ENCODE measurements at places on chromosomes 7 and 10. TPM values are rescaled to one million over a fixed set of nuclear protein-coding genes. Genes with fewer than 3 reads are reported as not detected.

Gene CPXM2
- total RNA-seq: 1.8 TPM

Gene PPRC1
- total RNA-seq: 14.6 TPM

Gene SDK1
- 4.9 TPM for total RNA-seq

Gene TMEM229A
- under 0.01 TPM for total RNA-seq

Gene PDGFA
- total RNA-seq: 23.4 TPM

Gene GPR158
- 0.40 TPM for total RNA-seq

Gene GPR22
- total RNA-seq: not detected

Gene TUBB8
- total RNA-seq: not detected

Gene PILRA
- total RNA-seq: 4.4 TPM

Gene GPER1
- total RNA-seq: 1.4 TPM

Gene GNAT3
- 0.16 TPM for total RNA-seq

Gene CALHM3
- total RNA-seq: not detected

Gene TRIL
- 11.4 TPM for total RNA-seq

Gene MTURN
- 8.8 TPM for total RNA-seq

Gene GIMAP1
- under 0.01 TPM for total RNA-seq

Gene WNT8B
- total RNA-seq: not detected

Gene CALML3
- total RNA-seq: not detected

Gene PODXL
- total RNA-seq: 1.1 TPM

Gene SEMA3C
- total RNA-seq: 102 TPM

Gene HKDC1
- 0.13 TPM for total RNA-seq

Gene SLC13A4
- not detected for total RNA-seq

Gene FOXI2
- total RNA-seq: not detected

Gene TUBAL3
- not detected for total RNA-seq

Gene CYP3A5
- 0.24 TPM for total RNA-seq

Gene GPR141
- 0.26 TPM for total RNA-seq

Gene NRCAM
- total RNA-seq: 22.7 TPM

Gene ASAH2
- 0.56 TPM for total RNA-seq

Gene CTAGE4
- 0.72 TPM for total RNA-seq

Gene CHST15
- 13.3 TPM for total RNA-seq

Gene MUC3A
- total RNA-seq: not detected

Gene PRSS37
- not detected for total RNA-seq

Gene SLIT1
- total RNA-seq: under 0.01 TPM

Gene RHEB
- 65.6 TPM for total RNA-seq

Gene TMEM196
- total RNA-seq: not detected

Gene SPDYE8
- not detected for total RNA-seq

Gene COL26A1
- 1.4 TPM for total RNA-seq

Gene POM121C
- 11.5 TPM for total RNA-seq

Gene FAM171A1
- 25.1 TPM for total RNA-seq

Gene AKR1B15
- total RNA-seq: 2.3 TPM

Gene MRLN
- total RNA-seq: not detected

Gene CDK14
- 26.3 TPM for total RNA-seq

Gene RAMP3
- not detected for total RNA-seq

Gene PLAU
- total RNA-seq: 449 TPM

Gene GHRHR
- total RNA-seq: not detected

Gene KCP
- total RNA-seq: not detected

Gene HTR5A
- total RNA-seq: not detected

Gene NKX1-2
- total RNA-seq: not detected

Gene PSD
- total RNA-seq: 6.8 TPM

Gene TFPI2
- total RNA-seq: 1,251 TPM

Gene GPR26
- not detected for total RNA-seq

Gene TRIM50
- not detected for total RNA-seq
